HuH-7 (cell line): ENCODE measurements at places on chromosomes 16 and 17.

DNA sequence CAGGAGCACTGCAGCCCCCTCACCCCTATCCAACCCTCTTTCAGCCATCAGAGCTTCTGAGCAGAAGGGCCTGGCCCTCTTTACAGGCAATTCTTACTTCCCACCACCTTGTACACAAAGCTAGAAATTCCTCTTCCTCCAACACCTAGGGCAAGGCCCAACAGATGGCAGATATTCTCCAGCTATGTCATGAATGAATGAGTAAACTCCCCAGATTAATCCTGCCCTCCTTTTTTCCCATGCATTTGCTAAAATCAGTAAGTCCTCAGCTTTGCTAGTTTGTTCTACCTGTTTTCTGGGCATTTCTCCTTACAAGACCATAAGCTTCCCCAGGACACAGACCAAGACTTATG lies 20.4 kb upstream of the MRPS23 start:
- DNase-seq: no peak

- DNase-seq: no peak
These were observed 42.8 kb upstream of the GSE1 start for GRCh38 chr16:85570213-85570734.

- DNase-seq: no peak
These were observed 213.9 kb downstream of the GSG1L start for GRCh38 chr16:27849621-27850020.

DNA sequence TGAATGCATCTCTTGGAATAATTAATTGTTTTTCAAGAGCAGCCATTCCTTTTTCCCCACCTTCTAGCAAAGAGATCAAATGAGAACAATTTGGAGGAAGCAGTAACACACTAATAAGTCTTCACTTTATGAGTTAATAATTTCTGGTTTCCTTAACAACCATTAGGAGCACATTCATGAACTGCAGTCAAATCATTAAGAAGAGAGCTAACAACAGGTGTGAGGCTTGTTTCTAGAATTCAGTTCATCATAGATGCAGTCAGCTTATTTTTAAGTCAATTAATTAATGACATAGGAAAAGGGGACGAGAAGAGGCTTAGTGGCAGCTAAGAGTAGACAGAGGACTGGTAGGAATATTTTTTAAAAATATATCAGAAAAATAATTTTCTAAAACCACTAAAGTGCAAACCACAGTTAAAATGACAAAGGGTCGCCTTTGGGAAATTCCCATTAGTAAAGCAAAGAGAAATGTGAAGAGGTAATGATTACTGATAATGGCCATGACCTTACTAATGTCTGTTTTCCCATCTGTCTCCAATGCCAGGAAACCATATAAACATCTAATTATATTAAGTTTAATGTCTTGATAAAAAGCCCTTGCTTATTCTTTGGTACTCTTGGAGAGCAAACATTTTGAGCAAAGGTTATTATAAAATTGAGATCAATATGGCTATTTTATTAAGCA lies 184.2 kb downstream of the KCNJ2 start:
- no peak for DNase-seq

GRCh38 chr17:12231355-12231682 lies 210.6 kb downstream of the MAP2K4 start:
- no peak for DNase-seq

DNA sequence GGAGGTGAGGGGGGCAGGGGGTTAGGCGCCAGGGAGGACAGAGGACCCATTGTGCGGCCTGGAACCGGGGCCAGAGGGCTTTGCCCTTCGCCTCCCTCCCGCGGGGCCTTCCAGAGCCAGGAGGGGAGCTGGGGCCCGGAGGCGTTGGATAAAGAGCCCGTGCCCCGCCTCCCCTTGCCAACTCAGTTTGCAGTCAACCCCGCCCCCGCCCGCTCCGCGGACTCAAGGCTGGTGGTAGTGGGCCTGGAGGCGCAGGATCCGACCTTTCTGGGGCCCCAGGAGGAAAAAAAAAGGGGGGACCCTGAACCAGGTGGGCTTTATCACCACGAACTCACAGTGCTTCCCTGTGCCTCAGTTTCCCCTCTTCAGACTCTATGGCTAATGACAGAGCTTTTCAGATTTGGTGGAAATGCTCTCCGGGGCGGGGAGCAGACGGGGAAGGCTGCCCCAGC lies 2.0 kb upstream of the SPHK1 start:
- DNase-seq: peak; percentile 82

DNA sequence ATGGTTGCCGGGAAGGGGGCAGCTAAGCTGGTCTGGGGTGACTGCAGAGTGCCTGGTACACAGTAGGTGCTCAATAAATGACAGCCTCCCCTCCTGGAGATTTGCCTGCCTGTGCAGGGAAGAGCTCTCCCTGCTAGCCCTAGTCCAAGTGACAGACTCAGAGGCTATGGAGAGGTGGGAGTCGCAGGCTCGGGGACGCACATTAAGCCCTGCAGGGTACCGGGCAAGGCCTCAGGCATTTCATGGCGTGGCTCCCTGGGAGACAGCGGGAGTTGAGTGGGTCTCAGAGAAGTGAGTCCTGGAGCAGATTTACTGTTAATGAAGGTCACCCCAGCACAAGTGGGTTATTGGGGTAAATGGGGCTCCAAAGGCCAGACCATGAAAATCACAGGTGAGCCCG lies 132.2 kb upstream of the CDC42EP4 start:
- no peak for DNase-seq

DNA sequence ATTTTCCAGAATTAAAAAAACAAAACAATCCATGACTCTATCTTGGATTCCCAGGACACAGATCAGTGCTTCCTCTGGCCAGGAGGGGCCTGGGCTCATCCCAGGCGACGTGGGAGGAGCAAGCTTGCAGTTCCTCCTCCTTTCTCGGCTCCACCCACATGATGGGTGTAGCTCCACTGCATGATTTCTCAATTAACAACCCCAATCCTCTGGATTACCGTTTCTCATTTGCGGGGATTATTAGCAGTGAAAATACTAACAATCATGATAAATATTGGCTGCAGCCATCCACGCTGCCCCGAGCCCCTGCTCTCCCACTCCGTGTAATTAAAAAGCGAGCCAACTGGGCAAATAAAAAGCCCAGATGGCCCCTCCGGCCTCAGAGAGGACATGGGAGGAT lies 46.4 kb upstream of the SDK2 start:
- no peak for DNase-seq

DNA sequence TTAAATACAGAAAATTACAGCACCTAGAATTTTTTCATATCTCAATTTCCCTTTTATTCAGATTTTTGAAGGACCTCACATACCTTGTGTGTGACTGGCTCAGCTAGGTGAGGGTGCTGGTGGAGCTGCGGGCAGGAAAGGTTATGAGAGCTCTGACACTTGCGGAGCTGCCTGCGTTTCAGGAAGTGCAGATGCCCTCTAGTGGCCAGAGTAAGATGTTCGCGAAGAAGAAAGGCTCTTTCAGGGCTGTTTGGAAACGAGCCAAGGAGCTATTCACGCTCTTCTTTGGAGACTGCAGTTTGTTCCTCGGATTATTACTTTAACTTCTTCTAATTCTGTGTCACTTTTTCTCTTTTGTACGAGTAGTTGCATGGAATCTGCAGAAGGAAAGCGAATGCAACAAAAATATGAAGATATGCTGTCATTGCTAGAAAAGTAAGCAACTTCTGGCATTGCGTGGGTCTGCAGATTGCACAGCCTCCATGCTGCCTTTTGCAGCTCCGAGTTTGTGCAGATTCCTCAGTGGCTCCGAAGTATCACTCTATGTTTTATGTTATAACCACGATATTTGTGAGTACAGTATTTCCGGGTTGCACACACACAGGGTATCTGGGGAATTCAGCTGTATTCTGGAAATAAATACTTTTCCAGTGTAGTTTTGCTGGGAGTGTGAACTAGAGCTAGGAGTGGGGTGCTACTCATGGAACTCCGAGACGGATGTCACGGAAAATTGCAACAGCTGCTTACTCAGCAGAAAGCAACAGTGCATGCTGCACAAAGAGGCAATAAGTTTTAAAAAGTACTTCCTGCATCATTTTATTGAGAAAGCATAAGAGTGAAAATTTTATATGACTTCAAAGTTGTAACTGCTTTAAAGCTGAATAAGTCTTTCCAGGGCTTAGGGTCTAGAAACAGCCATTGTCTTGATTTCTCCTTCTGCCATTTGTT lies 46.3 kb downstream of the DNAH9 start:
- peak; percentile 32 for DNase-seq

- DNase-seq: no peak
These were observed 68.5 kb downstream of the RPA1 start for GRCh38 chr17:1898332-1898731.

DNA sequence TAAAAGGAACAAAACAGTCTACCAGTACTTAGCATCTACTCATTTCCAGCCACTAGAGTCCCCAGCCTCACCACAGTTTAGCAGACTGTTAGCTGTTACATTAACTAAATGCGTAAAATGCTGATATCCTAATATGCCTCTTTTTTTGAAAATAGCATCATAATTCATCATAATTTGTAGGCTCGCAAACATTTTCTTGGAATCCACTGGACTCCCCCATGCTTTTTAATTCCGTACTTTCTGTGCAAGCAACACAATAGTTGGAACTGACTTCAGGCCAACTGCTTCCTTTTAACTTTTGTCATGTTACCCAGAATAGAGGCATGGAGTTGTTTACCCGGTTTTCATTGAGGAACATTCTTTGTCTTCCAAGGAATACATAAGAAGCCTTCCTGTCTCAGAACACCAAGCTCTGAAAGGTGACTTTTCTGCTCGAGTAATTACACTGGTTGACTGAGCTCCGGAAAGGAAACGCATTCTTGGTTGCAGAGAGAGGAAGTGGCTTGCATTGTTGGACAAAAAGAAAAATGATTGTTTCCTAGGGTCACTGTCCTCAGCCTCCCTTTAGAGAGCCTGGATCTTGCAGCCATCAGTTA lies 30.9 kb upstream of the SEC14L1 start:
- DNase-seq: no peak

DNA sequence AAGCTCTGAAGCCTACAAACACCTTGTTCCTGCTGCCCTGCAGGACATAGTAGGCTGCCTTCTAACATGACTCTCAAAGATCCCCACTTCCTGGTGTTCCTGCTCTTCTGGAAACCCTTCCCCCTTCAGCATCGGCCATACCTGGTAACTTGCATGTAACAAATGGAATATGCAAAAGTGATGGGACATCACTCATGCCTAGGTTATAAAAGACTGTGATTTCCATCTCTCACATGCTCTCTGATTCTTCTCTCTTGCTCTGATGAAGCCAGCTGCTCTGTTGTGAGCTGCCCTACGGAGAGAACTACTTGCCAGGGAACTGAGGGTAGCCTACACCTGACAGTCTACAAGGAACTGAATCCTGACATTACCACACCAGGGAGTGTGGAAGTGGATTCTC lies 72.9 kb upstream of the IRX6 start:
- DNase-seq: no peak

- no peak for DNase-seq
These were observed 16.5 kb downstream of the SNF8 start for GRCh38 chr17:48927978-48928745.

DNA sequence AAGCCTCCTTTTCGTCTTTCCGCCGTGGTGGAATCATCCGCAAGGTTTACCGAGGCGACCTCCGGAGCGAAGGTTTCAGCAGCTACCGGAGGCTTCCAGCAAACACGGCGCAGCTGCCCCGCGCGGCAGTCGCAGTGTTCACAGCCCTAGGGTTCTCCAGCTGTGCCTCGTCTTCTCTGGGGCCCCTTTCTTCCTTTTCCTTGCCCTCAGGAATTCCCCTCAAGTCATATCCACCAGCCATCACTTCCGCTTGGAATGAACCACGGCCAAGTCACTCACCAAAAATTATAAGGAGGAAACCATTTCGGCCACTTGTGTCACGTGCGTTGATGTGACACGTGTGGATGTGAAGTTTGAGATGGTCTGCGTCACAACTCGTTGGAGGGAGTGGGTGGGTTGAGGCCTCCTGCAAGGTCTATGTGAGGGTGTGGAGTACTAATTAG lies 636 bp upstream of the ERN1 start:
- DNase-seq: no peak

- DNase-seq: no peak
These were observed 999 bp downstream of the MARF1 start for GRCh38 chr16:15641753-15642556.

GRCh38 chr17:7019367-7019766 lies 3.5 kb upstream of the BCL6B start:
- no peak for DNase-seq

GRCh38 chr17:5783269-5783668 lies 199.0 kb upstream of the NLRP1 start:
- no peak for DNase-seq

- DNase-seq: no peak
These were observed 12.5 kb downstream of the RARA start for GRCh38 chr17:40321524-40321929.

DNA sequence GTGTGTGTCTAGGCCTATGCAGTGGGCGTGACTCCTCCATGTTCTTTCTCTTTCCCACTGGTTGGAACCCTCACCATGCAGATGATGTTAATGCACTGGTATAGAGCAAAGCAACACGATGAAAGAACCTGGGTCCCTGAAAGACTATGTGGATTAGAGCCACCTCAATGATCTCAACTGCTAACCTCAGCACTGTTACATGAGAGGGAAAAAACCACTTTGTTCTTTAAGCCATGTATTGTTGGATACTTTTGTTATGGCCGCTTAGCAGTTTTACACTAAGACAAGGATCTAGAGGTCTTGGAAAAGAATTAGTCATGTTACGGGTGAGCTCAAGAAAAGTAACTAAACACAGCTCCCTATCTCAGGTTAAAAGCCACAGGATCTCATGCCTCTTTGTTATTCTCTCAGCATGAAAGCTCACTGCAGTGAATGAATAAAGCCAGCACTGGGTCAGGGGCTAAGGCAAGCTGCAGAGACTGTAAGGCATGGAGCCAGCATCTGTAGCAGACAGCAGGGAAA lies 56.6 kb upstream of the RBBP6 start:
- no peak for DNase-seq

GRCh38 chr17:72421128-72422092 lies 300.6 kb downstream of the SOX9 start:
- DNase-seq: peak; percentile 63
